CMK (cell line): ENCODE measurements at places on chromosomes 11 and 22.

DNA sequence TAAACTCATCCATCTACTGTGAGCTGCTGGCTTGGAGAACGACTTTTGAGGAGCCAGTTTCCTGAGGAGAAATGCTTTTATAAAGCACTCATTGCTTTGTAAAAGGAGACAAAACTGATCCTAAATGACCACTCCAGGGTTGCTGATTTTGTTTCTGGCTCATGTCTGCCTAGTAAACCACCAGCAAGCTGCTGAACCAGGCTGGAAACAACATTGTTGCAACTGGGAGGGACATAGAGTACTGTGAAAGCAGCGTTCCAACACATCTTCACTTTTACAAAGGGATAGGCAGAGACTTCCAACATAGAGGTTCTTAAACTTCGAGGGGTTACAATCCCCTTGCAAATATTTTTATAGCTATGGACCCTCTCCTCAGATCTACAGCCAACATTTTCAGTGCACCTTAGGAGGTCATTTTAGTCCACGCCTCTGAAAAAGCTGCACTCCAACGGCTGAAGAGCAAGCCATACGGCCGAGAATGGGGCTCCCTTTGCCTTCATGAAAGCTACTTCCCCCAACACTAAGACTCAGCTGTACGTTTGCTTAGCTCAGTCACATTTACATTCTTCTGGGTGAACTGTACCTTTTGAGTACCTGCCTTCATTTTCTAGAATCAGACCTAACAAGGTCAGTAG, 54.7 kb downstream of the PANX1 start:
- DNase-seq, result no peak

DNA sequence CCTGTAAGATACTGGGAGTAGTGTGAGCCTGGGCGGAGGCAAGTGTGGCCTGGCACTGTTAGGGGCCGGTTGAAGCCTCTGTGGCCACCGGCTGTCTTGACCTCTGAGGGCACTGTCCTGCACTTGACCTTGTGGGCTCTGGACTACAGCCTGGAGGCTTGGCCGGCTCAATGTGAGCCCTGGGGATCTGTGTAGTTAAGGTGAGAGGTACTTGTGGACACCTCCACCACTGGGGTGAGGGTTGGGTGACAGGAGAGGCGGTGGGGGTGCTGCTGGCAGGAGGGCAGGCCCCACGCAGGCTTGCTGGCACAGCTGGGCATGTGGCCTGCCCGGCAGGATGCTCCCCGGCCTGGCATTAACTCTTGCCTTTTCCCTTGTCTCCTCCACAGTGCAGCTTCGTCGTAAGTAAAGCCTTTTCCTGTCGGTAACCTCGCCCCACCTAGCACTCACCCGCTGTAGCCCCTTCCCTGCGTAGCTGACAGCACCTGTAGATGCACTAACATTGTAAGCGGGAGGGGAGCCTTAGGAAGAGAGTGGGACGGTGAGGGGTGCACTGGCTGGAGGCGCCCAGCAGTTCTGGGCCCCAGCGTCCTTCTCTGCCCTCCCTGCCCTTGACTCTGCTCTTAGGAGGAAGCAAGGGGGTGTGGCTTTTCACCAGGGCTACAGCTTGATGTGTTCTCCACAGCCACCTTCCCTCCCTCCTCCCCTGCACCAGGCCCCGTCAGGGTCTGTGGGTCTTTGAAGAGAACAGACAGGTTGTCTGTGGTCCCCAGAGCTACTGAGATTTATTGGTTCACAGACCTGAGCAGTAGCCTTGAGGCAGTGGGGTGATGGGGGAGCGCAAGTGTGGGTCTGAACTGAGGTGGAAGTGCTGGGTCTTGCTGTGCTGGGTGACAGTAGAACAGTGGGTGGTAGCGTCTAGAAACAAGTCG, 17.6 kb downstream of the INCENP start:
- no peak for DNase-seq

GRCh38 chr11:12237381-12237784, 127.0 kb downstream of the MICAL2 start:
- no peak for DNase-seq

DNA sequence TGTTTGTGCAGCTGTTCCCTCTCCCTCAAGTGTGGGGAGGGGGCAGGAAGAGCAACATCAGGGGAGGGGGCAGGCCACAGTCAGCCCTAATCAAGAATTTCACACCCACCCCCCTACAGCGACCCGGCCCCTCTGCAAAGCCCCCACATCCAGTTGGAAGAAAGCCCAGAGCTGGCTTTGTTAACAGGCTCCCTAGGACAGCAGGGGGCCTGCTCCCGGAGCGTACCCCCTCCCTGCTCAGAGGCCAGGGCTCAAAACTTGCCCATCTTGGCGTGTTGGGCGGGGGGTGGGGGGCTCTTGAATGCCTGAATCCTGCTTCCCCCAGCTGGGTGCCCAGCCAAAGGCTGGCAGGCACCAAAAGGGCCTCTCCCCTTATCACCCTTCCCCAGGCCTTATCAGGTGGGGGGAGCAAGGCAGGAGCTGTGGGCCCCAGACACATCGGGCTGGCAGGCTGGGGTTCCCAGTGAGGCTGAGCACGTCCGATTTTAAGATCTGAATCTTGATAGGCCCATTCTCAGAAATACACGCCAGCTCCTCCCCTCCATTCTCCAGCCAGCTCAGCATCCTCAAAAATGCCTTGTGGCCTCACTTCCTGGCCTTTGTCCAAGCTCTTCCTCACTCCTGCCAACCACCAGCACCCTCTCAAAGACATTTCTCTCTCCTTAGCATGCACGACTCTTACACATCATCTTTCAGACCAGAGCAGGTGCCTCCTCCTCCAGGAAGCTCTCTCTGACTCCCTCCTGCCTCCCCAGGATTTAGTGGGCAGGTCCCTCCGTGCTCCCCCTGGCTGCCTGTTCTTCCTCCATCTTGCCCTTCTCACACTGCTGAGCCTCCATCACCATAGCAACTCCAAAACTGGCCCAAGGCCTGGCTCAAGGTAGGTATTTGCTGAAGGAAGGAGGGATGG, 384.8 kb downstream of the MN1 start:
- peak; percentile 95 for DNase-seq

GRCh38 chr22:24805790-24806662, at the start of gene SGSM1:
SGSM1 (plus strand) TSS chr22:24806211; CDS start chr22:24806326, 115 bp downstream.
- DNase-seq, result peak; percentile 58

- DNase-seq, result no peak
These were observed 1383.2 kb downstream of the BRD1 start for GRCh38 chr22:48444320-48445112.

DNA sequence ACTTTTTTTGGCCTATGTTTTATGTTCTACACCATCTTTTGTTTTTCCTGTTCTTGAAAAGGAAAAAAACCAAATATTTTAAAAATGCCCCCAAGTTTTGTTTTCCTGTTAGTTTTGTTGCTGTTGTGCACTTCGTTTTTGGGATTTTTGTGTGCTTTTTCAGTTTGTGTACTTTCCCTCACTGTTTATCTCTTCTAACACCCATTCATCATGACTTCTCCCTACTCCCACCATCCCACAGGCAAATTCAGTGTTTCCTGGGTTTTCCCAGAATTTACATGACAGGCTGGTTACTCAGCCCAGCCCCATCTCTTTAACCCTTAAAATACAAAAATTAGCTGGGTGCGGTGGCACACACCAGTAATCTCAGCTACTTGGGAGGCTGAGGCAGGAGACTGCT, 15.6 kb downstream of the TMEM123 start:
- DNase-seq, result no peak

DNA sequence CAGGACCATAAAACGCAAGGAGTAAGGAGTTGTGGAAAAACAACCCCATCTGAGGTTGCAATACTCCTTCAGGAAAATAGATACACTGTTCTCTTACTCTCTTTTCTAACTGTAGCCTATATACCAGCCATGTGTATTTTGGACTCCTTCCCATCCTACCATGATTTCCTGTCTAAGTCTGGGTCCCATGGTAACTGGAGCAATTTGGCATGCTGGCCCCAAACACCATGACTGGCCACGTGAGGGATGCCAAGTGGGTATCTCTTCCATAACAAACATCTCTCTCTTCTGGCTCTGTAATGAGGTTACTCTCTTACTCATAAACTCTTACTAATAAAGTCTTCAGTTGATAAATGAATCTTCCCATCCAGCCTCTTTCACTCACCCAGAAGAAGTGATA, 26.5 kb downstream of the ABTB2 start:
- no peak for DNase-seq

DNA sequence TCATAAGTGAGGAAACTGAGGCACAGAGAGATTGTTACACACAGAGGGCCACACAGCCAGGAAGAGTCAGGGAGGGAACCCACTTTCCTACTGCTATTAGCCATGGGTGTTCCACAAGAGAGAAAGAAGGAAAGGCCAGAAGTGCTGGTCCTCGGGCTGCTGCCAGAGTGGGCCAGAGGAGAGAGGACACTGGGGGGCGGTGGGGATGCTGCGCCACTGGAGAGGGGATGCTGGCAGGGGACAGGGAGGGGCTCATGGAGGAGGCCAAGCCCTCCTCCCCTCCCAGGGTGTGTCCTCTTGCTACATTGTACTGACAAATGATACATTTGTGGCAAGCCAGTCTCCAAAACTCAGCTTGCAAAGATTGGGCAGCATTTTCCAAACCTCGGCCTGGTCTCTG, 9.9 kb downstream of the IL10RA start:
- no peak for DNase-seq

DNA sequence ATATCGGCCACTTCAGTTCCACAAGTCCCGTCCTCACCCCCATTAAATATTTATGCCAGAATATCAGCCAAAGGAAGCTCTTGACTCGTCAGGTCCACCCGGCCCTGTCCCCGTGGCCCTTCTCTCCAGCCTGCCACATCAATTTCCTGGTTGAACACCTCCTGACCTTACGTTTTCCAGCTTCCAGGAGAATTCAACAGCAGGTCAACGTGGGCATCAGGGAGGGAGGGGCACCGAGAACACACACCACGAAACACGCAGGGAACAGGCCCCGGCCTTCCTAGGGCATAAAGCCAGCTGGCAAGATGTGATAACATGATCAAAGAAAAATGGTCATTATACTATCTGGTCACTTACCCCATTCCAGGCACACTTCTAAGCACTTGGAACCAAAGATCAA, 15.3 kb downstream of the SULT4A1 start:
- no peak for DNase-seq

GRCh38 chr11:31827455-31828206, 16.5 kb upstream of the PAX6 start:
- DNase-seq, result no peak

DNA sequence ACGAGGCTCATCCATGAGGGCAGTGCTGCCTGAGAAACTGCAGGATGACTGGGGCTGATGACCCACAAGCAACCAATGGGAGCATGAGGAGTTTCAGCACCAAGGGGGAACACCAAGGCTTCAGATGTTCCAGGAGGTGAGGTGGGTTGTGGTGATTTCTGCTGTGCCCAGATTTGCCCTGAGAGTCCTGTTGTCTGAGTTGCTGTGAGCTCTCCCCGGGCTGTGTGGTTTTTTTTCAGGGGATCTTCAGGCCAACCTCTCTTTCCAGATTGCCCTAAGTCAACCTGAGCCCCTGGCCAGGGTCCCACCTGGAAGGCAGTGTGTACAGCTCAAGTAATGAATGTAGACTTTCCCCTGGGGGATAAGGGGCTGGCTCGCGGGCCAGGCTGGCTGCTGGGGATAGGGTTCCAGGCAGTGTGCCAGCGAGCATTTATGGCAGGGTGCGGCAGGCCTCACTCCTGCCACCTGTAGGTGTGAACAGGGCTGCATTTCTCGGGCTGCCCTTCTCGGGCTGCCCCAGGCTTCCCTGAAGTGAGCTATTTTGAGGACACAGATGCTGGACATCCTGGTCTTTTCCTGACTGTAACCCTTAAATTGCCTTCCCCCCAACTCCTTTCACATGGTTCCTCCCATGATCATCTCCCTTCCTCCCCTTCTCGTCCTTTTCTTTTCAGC, 9.8 kb downstream of the SLC22A6 start:
- DNase-seq, result no peak

DNA sequence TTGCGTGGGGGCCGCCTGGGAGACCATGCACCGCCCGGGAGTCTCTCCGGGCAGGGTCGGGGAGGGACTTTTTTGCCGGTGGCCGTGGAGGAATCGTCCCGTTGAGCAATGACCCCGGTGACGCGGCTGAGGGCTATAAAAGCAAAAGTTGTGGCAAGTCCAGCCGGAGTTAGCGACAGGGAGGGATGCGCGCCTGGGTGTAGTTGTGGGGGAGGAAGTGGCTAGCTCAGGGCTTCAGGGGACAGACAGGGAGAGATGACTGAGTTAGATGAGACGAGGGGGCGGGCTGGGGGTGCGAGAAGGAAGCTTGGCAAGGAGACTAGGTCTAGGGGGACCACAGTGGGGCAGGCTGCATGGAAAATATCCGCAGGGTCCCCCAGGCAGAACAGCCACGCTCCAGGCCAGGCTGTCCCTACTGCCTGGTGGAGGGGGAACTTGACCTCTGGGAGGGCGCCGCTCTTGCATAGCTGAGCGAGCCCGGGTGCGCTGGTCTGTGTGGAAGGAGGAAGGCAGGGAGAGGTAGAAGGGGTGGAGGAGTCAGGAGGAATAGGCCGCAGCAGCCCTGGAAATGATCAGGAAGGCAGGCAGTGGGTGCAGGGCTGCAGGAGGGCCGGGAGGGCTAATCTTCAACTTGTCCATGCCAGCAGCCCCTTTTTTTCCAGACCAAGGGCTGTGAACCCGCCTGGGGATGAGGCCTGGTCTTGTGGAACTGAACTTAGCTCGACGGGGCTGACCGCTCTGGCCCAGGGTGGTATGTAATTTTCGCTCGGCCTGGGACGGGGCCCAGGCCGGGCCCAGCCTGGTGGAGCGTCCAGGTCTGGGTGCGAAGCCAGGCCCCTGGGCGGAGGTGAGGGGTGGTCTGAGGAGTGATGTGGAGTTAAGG, at the start of gene NEAT1:
NEAT1 (plus strand) TSS at position 166 of the 883 bp plus-strand sequence.
- DNase-seq, result peak; percentile 99

DNA sequence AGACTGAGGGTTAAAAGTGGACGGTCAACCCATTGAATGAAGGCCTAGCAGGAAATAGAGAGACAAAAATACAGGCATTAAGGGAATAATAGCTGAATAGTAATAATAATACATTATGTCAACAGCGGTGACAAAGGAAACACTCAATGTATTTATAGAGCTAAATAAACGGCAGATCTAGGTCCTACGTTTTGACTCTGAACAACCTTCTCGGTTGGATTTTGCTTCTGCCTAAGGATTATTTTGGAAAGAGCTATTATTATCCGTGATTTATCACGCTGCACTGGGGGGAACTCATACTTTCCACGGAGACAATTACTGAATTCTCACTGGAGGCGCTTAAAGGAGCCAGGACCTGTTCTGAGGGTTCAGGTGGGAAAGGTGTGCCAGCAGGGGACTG, 118.2 kb upstream of the KIRREL3 start:
- DNase-seq, result no peak

- DNase-seq, result no peak
These were observed 37.6 kb upstream of the BIRC3 start for GRCh38 chr11:102279641-102280170.
